ENCODE measurements at places on chromosomes 7 and 10.

DNA sequence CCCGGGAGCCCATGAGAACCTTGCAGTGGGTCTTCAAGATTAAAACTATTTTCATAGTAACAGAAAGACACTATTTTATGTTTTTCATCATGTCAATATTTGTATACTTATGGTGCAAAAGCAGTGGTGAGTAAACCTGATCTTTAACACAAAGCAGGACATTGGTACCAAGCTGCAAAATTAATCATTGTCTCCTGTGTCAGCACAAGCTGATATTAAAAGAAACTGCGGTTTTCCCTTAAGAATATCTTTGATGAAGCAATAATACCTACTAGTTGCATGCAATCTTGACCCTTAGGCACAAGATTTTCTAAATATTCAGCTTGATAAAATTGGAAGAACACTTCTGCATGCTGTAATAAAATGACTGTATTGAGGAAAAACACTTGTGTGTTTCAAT lies 121.7 kb downstream of the MDFIC start:
- DNase-seq: no peak

GRCh38 chr7:148727501-148728278 lies 29.0 kb downstream of the CUL1 start:
- DNase-seq: no peak

DNA sequence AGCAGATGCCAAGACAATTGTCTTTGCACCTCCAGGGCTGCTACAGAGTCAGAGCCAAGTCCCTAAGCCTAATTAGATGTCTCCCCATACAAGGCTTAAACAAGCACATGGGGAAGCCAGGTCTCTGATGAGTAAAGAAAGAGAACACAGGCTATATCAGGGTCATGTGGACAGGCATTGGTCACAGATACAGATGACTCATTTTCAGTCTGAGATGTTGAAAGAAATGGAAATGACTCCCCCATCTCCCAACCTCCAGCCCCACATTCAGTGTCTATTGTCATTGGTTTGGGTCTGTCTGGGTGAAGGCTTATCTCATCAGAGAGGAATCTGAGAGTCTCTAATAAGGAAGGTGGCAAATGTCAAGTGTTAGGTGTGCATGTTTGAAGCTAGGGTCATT lies 290.1 kb upstream of the KIAA1217 start:
- DNase-seq: no peak

DNA sequence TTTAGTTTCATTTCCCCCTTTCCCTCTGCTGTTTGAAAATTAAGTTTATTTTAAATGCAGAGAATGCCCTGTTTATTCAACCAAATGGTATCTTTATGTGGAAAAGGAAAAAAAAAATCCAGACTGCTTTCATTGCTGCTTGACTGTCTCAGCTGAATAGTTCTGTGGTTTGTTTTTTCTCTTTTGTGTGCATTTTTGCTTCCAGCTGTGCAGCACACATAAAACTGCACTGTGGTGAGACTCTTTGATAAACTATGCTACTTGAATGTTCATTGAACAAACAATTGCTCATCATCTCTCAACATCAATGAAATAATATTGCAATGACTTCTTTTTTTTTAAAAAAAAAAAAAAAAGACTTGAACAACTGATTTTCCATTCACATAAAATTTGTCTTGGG lies 78.6 kb upstream of the GLI3 start:
- DNase-seq: peak; percentile 8

DNA sequence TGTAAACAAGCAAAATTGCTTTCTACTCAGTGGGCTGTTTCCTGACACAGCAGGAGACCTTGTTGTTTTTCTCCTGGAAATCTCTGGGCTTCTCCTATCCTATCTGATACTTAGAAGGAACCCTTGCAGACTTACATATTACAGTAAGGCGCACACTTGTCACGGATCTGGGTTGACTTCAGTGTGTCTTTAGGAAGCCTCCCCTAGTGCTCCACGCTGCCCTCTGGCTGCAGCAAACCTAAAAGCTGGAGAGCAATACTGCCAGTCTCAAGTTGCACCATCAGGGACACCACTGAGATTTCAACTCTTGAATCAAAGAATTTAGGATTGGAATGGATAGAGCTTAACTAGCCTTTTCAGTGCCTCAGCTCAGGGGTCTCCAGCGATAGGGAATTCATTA lies 495.3 kb downstream of the LRMDA start:
- peak; percentile 48 for DNase-seq

DNA sequence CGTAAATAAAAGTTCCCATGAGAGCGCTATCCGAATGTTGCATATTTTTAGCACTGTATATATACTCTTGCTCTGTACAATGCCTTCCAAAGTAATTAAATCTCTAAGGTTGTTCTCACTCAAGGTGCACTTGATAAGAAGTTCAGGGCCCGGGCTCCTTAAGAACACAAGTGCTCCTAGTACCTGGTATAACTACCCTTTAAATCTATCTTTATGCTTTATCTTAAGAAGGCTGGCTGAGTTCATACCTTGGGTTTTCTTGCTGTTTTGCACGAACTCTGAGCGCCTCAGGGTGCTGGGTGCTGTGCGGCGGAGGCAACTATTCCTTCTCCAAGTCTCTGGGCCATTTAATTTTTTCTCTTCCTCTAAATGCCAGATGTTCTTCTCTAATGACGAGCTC lies 80.4 kb downstream of the DNMBP start:
- no peak for DNase-seq

DNA sequence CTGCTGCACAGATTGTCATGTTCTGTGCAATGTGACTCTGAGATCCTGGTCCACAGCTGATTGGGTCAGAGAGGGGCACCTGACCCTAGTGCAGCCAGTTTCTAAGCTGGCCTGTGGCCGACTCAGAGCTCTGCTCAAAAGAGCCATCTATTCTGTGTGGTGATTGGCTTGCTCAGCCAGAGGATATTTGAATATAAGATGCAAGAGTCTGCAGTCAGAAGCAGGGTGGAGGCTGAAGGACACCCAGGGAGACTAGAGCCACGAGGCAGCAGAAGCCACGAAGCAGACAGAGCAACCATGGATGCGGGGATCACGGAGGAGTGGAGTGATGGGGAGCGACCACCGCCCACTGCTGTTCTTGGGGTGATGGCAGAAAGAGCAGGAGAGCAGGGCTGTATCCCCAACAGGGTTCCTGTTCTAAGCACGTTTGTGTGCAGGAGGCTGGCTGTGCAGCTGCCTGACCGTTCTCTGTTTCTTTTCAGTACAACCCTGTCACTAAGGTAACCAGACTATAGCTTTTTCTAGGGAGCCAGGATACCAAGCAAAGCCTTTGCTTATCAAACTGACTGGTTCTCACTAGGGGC lies 19.5 kb upstream of the RHEB start:
- peak; percentile 22 for DNase-seq

DNA sequence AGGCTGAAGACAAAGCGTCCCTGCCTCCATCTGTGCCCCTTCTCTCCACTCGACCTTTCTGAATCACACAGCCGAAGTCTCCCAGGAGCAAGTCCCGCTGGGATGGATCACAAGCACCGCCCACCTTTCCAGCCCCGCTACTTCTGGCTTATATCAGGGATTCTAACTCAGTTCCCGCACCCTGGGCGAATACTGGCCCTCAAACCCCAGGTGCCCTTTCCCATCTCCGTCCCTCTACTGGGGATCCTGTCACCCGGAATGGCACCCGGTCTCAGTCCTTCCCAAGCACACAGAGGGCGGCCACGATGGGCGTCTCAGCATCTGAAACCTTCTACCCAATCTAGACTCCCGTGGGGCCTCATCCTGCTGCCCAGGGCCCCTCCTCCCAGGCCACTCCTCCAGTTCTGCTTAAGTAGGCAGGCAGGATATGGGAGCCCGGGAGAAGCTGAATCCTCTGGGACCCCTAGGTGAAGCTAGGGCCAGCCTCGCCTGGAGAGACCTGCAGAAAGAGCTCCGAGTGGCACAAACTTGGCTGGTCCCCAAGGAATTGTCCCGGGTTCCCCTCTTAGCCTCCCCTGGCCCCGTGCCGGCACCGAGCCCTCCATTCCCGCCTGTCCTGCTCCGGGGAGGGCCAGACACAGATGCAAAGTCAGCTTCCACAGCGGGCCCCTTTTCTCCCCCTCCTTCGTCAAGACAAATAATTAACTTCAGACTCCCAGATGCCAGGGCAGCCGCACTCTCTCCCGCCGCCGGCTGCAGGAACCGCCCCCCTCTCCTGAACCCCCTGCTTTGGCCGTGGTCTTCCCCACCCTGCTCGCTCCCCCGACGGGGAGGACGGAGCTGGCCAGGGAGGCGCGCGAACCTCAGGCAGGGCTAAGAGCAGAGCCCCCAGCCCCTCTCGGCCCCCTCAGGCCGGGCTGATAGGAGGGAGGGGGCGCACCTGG lies 612 bp downstream of the KCP start:
- peak; percentile 74 for DNase-seq

GRCh38 chr10:116888380-116889055 lies 39.2 kb downstream of the ENO4 start:
- DNase-seq: peak; percentile 72

- DNase-seq: no peak
Observed at GRCh38 chr7:132554446-132554845, 21.8 kb downstream of the PLXNA4 start.

- DNase-seq: no peak
Observed at GRCh38 chr7:140223515-140224221, 46.9 kb upstream of the KDM7A start.

GRCh38 chr10:132471125-132471451 lies 66.5 kb upstream of the INPP5A start:
- no peak for DNase-seq

DNA sequence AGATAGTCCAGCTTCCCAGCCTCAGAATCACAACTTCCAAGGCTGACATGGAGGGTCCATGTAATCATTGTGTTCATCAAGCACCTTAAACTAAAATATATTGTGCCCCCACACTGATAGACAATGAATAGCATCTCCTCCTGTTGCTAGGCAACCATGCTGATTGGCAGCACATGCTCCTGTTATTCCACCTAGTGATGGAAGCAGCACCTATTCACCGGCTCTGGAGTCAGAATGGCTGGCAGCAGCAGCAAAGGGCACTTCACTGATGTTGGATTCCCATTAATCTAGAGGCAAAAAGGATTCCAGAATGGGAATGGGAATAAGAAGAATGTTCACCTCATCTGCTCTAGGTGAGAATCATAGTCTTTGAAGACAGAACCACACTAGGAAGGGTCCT lies 55.0 kb downstream of the RELN start:
- DNase-seq: no peak

DNA sequence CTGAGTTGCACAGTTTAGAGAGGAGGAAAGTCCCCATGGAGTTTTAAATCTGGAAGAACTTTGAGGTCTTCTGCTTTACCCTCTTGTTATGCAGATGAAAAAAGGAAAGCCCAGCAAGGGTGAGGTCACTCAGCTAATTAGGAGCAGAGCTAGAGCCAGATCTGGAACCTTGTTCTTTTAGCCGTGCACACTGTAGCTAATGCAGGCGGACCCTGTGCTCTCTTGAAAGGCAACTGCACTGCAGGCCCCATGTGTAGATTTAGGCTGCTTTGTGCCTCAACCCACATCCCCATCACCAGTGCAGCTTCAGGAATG lies 63.4 kb downstream of the SYPL1 start:
- DNase-seq: no peak

DNA sequence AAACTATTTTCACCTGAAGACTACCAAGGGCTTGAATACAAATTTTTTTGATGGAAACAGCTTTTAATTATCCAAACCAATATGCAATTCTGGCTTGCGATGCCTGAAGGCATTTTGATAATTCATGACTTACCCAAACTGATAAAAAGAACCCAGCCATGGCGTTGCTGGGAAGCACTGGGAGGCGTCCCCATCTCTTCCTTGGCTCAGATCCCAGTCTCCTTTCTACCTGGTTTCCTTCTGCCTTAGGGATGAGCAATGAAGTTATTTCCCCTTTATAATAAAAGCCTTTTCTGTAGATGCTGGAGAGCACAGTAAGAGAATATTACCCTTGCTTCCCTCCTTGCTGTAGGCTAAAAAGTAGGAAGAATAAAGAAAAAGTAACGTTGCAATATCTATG lies 129.1 kb upstream of the ANK3 start:
- DNase-seq: no peak

DNA sequence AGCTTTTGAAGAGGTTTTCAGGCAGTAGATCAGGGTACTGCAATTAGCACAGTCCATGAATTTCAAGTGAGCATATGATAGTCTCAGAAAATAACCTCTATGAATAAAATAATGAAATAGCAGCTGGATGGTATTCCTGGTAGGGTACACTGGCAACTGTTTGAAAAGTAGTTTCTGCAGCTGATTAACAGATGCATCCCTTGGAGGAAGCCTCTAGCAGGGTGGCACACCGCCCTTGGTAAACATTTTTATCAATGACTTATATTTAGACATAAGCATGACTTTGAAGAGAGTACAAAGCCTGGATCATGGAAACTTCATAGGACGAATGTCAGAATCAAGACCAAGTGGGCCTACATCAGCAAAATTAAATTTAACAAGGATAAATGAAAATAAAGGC lies 26.8 kb downstream of the WNT16 start:
- no peak for DNase-seq

DNA sequence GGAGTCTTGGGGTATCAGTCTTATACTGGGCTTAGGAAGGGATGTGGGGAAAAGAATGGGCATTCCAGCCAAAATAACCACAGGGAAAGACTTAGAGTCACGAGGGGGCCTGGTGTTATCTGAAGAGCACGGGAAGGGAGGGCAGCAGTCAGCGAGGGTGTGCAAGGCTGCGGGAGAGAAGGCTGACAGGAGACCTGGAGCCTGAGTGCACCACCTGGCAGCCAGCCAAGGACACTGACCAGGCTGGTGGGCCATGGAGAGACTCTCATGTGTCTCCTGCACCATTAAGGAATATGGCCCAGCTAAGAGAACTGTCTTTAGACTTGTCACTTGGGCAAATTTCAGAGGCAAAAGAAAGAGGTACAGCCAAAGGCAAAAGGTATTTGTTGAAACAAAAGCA lies 69.6 kb downstream of the PKD1L1 start:
- no peak for DNase-seq

GRCh38 chr7:106802589-106802988 lies 62.5 kb upstream of the PIK3CG start:
- DNase-seq: no peak

DNA sequence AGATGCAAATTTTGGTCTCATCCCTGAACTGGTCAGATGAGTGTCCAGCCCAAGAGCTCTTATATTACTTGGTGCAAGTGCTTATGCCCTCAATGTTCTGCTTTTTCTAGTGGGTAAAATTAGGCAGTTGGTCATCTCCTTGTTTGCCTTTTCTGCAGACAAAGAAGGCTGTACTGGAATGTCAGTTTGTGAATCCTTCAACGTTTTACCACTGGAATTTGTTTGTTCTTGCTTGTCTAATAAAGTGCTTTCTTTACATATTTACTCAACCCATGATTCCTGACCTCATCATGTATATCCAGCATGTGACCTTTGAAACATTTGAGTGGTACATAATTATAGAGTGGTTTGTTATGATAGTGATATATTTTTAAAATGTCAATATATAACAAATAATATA lies 232.2 kb upstream of the TEX47 start:
- no peak for DNase-seq
